ENCODE measurements at places on chromosomes 4 and X.

DNA sequence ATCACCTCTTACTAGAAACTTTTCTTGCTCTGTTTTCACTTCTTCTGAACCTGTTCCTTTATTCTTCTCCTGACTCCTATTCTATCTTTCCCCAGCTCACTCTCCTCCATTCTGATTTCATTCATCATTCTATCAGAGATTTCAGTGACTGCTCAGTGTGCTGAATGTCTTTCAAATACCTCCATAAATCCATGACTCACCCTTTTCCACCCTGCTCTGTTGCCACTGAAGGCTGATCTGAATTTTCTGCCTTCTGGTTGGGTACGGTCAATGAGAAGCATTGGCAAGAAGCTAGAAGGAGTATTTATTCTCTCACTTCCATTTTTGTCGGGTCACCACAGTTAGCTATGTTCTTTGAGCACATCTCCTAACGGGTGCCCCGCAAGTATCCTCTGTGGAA, 265.9 kb downstream of the CBLL2 start:
- no peaks in the 10 kb centered on the region for H3K27me3 ChIP-seq
- no peaks in the 10 kb centered on the region for H3K36me3 ChIP-seq
- DNase-seq, result no peak
- H3K4me1 ChIP-seq, result no peaks in the 10 kb centered on the region
- H3K4me3 ChIP-seq, result no peak overlapping the region

DNA sequence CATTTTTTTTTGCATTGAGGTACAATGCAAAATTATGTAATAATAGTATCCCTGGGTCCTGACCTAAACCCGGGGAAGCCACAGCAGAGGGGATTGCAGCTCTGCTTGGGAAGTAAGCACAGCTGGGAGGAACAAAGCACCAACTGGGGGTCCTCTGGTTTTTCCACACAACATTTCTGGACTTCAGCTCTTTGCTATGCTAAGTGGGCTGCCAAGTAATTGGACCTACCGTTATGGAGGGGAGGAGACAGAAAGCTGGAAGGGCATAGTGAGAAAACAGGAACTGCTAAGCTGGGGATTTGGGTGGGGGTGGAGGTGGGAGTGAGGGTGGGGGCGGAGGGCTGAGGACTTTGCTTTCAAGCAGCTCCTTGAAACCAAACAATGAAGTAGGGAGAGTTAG, 183.3 kb downstream of the ZIC3 start:
- no peak overlapping the region for H3K4me3 ChIP-seq
- no peak overlapping the region for H3K27ac ChIP-seq
- no peaks in the 10 kb centered on the region for H3K4me1 ChIP-seq
- H3K27me3 ChIP-seq, result no peaks in the 10 kb centered on the region
- H3K36me3 ChIP-seq, result no peaks in the 10 kb centered on the region
- DNase-seq, result no peak

GRCh38 chrX:118219866-118220265, 103.3 kb upstream of the KLHL13 start:
- no peak overlapping the region for H3K4me3 ChIP-seq
- no peaks in the 10 kb centered on the region for H3K27me3 ChIP-seq
- no peak for DNase-seq
- H3K36me3 ChIP-seq, result no peaks in the 10 kb centered on the region
- H3K27ac ChIP-seq, result no peak overlapping the region

GRCh38 chr4:61805979-61806378, 605.9 kb downstream of the ADGRL3 start:
- H3K4me1 ChIP-seq, result no peaks in the 10 kb centered on the region
- DNase-seq, result no peak
- no peak overlapping the region for H3K4me3 ChIP-seq
- no peaks in the 10 kb centered on the region for H3K36me3 ChIP-seq
- H3K27me3 ChIP-seq, result no peaks in the 10 kb centered on the region
- H3K27ac ChIP-seq, result no peak overlapping the region

DNA sequence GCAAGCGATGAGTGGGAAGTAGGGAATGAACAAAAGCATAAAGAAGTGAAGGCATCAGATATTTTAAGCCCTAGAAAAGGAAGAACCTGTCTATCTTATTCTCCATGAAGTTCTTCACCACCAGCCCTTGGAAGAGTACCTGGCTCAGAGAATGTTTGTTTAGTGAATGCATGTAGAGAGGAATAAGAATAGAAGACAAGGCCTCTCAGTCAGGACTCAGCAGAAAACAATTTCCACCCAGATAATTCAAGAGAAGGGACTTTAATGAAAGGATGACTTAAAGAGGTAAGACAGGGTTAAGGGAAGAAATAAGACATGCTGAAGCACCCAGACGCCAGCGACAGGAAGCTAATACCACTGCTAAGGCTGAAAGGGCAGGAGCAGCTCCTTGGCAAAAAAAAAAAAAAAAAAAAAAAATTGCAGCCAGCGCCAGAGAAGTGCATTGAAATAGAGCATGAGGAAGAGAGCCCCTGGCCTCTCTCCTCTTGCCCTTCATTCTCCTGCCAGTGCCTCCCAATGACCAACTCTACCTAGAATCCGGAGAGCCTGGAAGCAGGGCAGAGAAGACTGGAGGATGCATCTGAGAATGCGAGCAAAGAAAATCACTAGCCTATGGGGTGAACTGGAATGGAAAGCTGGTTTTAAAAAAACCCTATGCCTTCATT, 47.2 kb upstream of the RASGEF1B start:
- H3K4me3 ChIP-seq, result no peak overlapping the region
- H3K27ac ChIP-seq, result no peak overlapping the region
- peaks cover 44% of the 10 kb centered on the region for H3K4me1 ChIP-seq
- H3K36me3 ChIP-seq, result no peaks in the 10 kb centered on the region
- H3K27me3 ChIP-seq, result no peaks in the 10 kb centered on the region

DNA sequence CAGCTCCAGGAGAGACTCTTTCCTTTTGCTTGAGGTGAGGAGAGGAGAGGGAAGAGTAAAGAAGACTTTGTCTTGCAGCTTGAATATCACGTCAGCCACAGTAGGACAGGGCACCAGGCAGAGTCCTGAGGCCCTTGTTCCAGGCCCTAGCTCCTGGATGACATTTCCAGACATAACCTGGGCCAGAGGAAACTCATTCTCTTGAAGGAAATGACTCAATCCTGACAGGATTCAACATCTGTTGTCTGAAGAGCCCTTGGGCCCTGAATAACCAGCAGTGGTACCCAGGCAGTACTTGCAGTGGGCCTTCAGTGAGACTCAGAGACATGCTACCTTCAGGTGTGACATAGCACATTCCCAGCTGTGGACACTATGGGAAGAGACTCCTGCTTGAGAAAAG, 62.8 kb downstream of the FGF16 start:
- H3K4me1 ChIP-seq, result no peaks in the 10 kb centered on the region
- no peak overlapping the region for H3K4me3 ChIP-seq
- H3K36me3 ChIP-seq, result no peaks in the 10 kb centered on the region
- H3K27me3 ChIP-seq, result no peaks in the 10 kb centered on the region
- DNase-seq, result no peak
- no peak overlapping the region for H3K27ac ChIP-seq

GRCh38 chr4:187929024-187929423, 66.5 kb upstream of the ZFP42 start:
- no peak overlapping the region for H3K27ac ChIP-seq
- no peak for DNase-seq
- H3K4me1 ChIP-seq, result no peaks in the 10 kb centered on the region
- no peaks in the 10 kb centered on the region for H3K27me3 ChIP-seq
- no peak overlapping the region for H3K4me3 ChIP-seq

Measured in common myeloid progenitor, CD34-positive (primary cell).